Left hindlimb (tissue), 1 donor: ENCODE measurements at places on chromosomes 5 and 9.

- peak; percentile 33 for DNase-seq
Observed at GRCh38 chr9:133485531-133486260, 6.8 kb upstream of the SLC2A6 start.

DNA sequence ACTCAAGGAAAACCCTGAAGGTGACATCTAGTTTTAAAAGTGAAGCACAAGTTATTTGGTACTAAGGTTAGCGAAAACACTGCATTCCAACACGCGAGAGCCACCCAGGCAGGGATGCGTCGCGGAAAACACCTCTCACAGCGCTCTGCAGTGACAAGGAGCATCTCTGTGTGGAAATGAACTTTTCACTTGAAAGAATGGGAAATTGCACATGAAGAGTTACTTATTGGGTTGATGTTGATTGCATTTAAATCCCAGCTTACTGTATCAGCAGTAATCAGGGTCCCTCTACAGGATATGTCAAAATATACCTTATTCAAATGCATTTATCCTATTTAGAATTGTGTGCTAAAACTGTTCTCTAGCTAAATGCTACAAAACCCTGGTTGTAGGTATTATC is 144.4 kb downstream of the BNC2 start:
- no peak for DNase-seq

DNA sequence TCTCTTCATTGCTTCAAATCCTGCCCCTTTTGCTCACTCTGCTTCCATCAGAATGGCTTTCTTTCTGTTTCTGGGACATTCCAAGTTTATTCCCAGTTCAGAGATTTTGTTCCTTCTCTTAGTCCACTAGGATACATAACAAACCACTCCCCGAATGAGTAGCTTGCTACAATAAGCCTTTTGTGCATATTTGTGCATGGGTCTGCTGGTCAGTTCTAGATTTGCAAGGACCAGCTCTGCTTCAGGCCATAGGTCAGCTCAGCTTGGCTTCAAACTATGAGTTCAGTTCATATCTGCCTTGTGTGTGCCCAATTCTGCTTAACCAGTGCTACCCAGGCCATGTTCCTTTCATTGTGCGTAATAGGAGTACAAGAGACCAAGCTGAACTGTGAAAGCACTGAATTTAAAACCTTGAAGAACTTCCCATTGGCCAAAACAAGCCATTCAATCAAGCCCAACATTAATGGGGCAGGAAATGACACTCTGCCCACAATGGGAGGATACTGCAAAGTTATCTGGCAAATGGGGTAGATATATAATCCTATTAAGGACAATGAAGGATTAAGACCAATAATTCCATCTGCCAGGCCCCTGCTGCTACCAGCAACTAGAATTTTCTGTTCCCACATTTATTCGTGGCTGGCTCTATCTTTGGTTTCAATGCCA is 328.8 kb downstream of the PRELID2 start:
- DNase-seq, result no peak

DNA sequence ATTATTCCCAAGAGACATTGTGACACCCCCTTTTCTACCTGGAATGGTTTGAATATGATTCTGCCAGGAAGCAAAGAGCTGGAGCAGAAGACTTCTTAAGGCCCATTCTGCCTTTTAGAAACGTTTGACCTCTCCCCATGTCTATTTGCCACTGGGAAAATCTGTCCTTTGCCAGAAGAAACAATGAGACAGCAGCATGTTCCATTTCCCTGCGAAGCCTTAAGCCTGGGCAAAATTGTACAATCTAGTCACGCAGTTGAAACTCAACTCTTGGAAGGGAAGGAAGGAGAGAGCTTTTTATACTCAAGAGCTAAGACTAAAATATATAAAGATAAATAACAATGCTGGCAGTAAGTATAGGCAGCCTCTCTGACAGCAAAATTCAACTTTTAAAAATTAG is 22.1 kb upstream of the SPOCK1 start:
- no peak for DNase-seq

DNA sequence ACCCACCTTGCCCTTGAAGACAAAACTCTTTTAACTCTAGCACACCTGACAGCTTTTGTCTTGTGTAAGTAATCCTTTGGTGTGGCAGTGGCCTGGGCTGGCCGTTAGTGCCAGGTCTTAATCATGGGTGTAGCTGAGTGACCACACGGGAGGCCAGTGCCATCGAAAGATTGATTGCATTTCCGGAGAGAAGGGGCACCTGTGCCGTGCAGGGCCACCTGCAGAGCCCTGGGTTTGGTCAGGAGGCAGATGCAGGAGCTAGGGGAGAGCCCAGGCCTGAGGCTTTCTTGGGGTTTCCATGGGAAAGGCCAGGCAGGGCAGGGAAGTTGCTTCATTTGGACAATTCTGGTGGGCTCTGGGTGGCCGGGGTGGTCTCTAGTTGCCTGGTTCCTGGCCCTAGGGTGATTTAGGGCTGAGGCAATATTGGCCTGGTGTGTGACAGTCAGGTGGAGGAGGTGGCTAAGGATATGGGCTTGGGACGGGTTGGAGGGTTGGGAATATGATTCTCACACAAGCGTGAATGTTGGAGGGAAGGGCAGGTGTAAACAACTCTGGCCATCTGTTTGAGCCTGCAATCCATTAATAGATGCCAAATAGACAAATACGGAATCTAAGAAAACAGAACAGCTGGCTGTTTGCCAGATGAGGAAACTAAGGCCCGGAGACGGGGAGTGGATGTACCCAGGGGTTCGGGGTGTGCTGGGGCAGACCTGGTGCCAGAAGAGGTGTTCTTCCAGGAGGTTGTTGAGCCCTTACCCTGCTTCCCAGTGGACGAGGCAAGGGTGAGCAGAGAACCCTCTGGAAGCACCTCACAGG is 4.6 kb downstream of the DBH start:
- DNase-seq, result no peak
